ENCODE measurements at places on chromosomes 5 and 9.

DNA sequence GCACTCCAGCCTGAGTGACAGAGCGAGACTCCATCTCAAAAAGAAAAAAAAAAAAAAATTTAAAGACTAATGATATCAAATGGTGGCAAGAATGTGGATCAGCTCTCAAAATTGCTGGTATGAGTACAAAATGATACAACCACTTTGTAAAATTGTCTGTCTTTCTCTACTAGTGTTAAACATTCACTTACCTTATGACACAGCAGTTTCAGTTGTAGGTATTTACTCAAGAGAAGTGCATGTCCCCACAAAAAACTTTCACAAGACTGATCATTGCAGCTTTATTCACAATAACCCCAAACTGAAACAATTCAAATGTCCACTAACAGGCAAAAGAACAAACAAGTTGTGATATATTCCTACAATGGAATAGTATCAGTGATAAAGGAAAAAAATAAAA, 14.7 kb upstream of the CETN3 start:
- no peak for DNase-seq

GRCh38 chr9:8764051-8764450, 964.5 kb upstream of the DMAC1 start:
- DNase-seq, result no peak

DNA sequence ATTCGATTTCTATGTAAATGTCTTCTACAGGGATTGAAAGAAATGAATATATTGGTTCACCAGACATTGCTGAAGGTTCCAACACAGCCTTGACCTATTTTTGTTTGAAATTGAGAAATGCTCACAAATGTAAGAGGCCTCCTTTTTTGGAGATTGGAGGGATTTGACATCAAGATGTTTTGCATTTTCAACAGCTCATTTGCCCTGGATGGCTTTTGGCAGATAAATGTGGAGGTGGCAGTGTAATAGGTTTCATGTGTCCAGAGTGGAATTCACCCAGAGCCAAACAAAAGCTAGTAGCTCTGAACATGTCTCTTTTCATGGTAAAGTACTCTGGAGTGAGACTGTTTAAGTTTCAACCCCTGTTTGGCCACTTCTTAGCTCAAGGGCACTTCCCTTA, 77.3 kb downstream of the PALM2AKAP2 start:
- no peak for DNase-seq

- DNase-seq, result no peak
These were observed 31.7 kb downstream of the FAM81B start for GRCh38 chr5:95422838-95423237.

DNA sequence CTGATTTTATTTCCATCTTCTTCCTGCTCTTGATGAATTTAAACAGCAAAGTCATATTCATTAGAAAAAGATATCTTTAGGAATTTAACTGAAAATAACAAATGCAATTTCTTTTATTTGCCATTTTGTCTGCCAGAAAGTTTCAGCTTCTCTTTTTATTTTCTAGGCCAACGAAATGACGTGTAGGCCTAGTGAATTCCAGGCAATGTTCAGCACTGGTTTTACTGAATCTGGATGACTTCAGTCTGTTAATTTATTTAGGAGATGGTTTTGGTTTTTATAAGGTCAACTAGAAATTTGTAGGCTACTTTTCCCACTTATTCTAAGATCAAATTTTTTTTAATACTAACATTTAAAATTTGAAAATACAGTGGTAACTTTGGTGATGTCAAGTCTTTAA, 129.1 kb upstream of the VCAN start:
- no peak for DNase-seq

- DNase-seq, result no peak
These were observed 260.5 kb downstream of the ARRDC3 start for GRCh38 chr5:91122651-91123050.

Measured in NCI-H2081 treated with DMSO at 0.1 percent for 48 hours (cell line).